ENCODE measurements at places on chromosomes 1 and 21.

GRCh38 chr1:182196897-182197870 lies 135.7 kb upstream of the ZNF648 start:
- no peak for DNase-seq

DNA sequence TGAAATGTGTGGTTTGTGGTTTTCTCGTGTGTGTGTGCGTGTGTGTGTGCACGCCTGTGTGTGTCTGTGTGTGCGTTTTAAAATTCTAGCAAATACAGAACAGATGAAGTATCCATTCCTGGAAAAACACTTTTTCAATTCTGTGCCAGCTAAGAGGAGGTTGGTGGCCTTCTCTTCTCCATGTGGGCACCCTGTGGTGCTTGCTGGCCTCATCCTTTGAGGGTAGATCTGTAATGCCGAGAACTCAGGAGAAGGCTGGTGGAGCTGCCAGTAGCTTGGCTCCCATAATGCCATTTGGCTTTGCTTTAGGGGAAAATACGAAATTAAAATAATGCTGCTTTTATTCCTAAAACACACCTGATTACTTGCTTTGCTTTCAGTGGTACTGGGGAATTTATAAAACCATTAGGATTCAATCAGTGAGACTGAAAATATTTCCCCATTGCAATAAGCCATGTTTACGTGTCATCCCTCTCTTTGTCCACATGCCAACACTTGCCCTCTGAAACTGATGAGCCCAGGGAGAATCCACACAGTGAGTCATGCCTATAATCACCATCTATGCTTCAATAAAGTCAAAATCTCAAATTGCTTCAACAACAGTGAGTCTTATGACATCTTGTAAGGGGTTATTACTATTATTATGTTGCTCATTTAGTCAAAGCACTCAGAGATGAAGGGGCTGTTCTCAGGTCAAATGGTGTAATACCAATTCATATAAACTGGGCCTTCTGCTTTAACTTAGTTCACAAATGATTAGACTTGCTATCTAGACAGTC lies 39.2 kb downstream of the ABCA4 start:
- DNase-seq, result no peak

GRCh38 chr1:213976665-213977485 lies 10.9 kb upstream of the PROX1 start:
- no peak for DNase-seq

- DNase-seq, result no peak
These were observed 986 bp downstream of the TCEANC2 start for GRCh38 chr1:54054438-54054749.

GRCh38 chr1:33050221-33051076 lies 13.8 kb upstream of the AK2 start:
- DNase-seq, result no peak

GRCh38 chr1:9996624-9997582 lies at the start of gene RBP7:
Gene RBP7, plus strand, starts transcription at chr1:9997228. Its CDS starts 31 bp downstream, at chr1:9997259.
- DNase-seq, result no peak

DNA sequence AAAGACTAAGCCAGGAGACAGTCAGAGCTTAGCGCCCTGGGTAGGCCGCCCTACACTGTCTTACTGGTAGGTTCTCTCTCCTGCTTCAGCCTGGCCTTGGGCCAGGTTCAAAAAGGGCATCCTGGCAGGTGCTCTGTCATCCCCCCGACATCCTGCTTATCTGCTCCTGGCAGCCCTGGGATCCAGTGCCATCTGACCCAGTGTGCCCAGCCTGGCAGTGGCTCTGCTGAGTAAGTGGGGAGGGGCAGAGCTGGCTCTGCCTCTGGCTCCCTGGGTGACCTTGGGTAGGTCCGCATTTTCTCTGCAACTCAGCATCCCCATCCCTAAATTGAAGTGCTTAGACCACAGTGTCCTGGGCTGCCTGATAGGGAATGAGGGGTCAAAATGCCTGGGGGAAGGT lies 549.9 kb downstream of the PTPRU start:
- no peak for DNase-seq

DNA sequence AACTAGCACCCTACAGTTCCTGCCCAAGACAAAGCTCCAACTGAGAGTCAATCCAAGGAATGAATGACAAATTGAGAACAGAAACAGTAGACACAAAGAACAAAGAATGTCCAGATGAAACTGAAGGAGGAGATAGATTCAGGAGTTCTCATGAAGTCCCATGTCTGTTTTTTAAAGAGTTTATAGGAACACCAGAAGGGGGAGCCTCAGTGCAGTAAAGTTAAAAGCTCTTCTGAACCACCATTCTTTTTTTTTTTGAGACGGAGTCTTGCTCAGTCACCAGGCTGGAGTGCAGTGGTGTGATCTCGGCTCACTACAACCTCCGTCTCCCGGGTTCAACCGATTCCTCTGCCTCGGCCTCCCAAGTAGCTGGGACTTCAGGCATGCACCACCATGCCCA lies 323.6 kb downstream of the MRPL39 start:
- no peak for DNase-seq

DNA sequence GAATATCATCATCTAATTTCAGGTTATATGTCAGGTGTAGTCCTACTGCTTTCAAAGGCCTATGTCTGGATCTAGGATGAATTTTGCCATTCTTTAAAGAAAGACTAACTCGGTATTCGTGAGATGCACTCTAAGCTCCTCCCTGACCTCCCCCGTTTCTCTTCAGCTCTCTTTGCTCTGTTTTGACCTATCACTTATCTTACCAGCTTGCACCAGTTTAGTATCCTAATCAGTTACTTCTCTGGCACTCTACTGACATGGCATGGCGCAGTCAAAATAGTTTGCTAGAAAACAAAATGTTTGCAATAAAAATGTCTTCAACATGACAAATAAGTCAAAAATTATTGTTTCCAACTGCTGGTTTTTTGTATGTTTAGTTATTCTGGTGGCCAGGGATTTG lies 8.4 kb upstream of the SLC16A1 start:
- no peak for DNase-seq

DNA sequence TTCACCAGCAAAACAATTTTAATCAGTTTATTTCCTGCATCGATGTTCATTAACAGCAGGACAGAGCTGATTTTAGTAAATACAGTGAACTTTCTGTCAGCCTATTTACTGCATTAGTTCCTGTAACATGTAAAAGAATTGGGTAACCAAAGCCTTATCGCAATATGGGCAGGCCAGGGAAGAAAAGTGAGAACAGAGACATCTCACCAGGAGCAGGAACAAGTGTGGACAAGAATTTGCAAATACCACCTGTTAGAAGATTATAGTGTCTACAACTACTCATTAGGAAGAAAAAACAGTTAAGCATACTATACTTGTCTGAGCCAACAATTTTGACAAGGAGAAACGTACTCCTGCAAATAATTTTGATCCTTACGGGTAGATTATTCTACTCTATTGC lies 1293.9 kb downstream of the PLA2G4A start:
- no peak for DNase-seq

GRCh38 chr1:245654460-245655050 lies 499.8 kb downstream of the KIF26B start:
- DNase-seq, result no peak

- no peak for DNase-seq
These were observed 6.1 kb upstream of the ST6GALNAC5 start for GRCh38 chr1:76861149-76861548.

GRCh38 chr1:205805082-205805711 lies 7.8 kb downstream of the SLC41A1 start:
- DNase-seq, result no peak

- DNase-seq, result no peak
These were observed 47.1 kb downstream of the CACHD1 start for GRCh38 chr1:64516803-64517568.

- DNase-seq, result no peak
These were observed 1018.5 kb downstream of the ADGRL2 start for GRCh38 chr1:82819234-82819633.

GRCh38 chr1:188249811-188250210 lies 1421.1 kb downstream of the PLA2G4A start:
- no peak for DNase-seq

GRCh38 chr1:56430141-56430839 lies 149.1 kb downstream of the PLPP3 start:
- DNase-seq, result no peak

GRCh38 chr1:100377590-100378361 lies 25.5 kb downstream of the CDC14A start:
- no peak for DNase-seq

- DNase-seq, result no peak
These were observed 487.9 kb downstream of the PTBP2 start for GRCh38 chr1:97209381-97209957.

- DNase-seq, result no peak
These were observed 39.5 kb downstream of the PDC start for GRCh38 chr1:186421446-186421845.

DNA sequence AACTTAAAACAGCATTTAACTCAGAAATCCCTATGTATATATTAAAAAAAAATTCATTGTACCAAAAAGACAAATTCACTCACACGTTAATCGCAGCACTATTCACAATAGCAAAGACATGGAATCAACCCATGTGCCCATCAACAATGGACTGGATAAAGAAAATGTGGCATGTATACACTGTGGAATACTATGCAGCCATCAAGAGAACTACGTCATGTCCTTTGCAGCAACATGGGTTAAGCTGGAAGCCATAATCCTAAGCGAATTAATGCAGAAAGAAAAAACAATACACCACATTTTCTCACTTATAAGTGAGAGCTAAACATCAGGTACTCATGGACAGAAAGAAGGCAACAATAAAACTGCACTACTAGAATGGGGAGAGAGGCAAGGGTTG lies 99.4 kb downstream of the FAF1 start:
- DNase-seq, result no peak

DNA sequence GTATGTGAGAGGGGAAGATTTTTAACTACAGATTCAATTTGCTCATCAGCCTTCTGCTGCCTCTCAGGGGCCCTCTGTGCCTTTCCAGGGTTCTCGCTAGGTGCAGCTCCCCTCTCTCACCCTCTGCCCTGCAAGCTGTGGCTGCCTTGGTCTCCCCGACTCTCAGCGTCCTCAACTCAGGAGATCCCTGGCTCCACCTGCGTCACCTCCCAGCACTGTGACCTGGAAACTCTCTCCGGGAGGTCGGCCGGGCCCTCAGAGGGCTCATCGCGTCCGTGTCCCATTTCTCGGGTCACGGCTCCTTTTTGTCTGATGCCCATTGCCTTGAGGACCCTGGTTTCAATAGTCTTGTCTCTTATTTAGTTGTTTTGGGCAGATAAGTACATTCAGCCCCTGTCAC lies 63.5 kb upstream of the ADARB1 start:
- no peak for DNase-seq

- no peak for DNase-seq
These were observed 2.1 kb upstream of the CAPN8 start for GRCh38 chr1:223667484-223668182.

- no peak for DNase-seq
These were observed 44.3 kb upstream of the COL24A1 start for GRCh38 chr1:86200901-86201300.

DNA sequence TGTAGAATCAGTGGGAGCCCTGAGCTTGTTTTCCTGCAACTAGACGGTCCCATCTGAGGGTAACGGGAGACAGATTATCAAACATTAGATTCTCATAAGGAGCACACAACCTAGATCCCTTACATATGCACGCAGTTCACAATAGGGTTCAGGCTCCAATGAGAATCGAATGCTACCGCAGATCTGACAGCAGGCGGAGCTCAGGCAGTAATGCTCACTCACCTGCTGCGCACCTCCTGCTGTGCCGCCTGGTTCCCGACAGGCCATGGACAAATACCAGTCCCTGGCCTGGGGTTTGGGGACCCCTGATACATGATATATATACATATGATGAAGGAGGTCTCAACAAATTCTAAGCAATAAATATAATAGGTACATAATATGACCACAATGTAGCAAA lies 19.7 kb upstream of the SMIM12 start:
- DNase-seq, result no peak
